Stimulated activated CD4-positive, alpha-beta T cell treated with anti-CD3 and anti-CD28 coated beads, Interleukin-2, amount 100 ng/mL, for 24 hours (primary cell): ENCODE measurements at places on chromosomes 16 and 17.

- peak; percentile 27 for DNase-seq
Observed at GRCh38 chr17:68511254-68511670, 968 bp upstream of the PRKAR1A start.

- DNase-seq, result no peak
Observed at GRCh38 chr17:45905814-45906213, 11.5 kb downstream of the MAPT start.

- DNase-seq, result no peak
Observed at GRCh38 chr16:22938647-22939046, 124.7 kb downstream of the HS3ST2 start.

- no peak for DNase-seq
Observed at GRCh38 chr16:80946481-80946880, 60.2 kb downstream of the CMC2 start.

DNA sequence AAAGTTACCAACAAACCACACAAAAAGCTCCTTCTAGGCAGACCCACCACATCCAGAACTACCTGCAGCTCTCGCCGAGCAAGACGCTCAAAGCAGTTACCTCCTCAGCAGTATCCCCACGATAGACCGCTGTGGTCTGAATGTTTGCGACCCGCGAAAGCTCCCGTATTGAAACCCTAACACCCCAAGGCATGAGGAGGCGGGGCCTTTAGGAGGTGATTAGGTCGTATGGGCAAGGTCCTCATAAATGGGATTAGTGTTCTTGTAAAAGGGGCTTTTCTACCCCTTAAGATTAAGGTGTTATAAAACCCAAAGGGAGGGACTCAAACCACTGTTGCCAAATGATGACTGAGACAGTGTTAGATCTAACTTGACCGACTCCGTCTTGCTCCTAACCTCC is 19.0 kb upstream of the RPH3AL start:
- DNase-seq, result no peak

- DNase-seq, result no peak
Observed at GRCh38 chr17:39772415-39772814, 34.7 kb downstream of the GRB7 start.

GRCh38 chr17:55410722-55411462 is 10.7 kb downstream of the MMD start:
- no peak for DNase-seq

DNA sequence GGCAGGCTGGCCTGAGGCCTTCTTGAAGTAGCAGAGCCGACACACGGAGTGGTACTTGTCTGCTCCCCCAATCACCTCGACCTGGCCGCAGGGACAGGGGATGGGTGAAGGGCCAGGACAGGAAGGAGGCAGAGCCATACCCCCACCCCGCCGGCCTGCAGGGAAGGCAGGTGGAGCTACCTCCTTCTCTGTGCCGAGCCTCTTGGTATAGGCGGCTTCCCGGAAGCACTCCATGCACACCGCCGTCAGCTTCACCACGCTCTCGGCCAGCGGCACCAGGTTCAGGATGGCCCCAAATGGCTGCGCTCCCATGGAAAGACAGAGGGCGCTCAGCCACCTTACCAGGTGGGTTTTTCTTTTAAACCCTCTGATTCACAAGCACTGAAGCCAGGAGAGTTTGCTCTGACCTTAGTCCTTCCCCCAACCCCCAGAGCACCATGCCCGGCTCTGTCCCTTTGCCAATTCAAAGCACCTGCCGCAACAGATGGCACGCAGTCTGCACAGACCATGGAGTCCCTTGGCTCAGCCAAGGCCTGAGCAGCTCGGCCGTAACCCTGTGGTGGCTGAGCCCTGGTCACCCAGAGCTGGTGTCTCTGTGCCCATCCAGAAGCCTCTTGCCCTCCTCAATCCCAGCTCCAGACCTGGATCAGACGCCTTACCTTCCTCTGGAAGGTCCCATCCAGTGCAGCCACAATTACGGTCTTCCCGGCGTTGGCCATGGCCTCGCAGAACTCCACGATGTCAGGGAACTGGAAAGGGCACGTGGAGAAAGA is 6.7 kb downstream of the SYNGR2 start:
- DNase-seq, result no peak

DNA sequence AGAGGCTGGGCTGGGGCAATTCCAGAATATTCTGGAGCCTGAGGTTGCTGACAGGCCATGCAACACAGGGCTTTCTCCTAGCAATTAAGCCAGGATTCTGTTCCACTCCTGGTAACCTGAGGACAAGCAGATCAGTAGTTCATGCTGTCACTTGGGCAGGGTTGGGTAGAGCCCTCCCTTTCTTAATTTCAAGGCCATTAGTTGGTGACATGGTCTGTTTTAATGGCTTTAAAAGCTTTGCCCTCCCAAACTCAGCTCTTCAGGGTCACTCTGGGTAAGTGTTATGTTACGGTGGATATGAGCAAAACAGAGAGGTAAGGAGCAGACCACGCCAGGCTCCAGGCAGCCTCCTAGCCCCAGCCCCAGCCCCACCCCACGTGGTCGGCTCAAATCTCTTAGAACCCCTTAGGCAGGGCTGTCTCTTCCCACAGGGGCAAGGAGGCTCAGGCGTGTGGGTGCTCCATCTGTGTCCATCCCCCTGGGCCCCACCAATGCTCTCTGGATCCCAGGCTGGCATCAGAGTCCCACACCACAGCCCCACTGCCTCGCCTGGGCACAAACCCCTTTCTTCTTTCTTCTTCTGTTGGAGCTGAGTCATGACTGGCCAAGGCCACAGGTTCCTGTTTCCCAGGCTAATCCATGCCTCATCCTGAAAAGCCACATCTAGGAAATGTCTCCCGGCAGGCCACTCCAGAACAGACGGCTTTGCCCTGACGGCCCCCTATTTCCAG is 27.5 kb downstream of the CEP295NL start:
- DNase-seq, result no peak

- DNase-seq, result peak; percentile 73
Observed at GRCh38 chr16:4660454-4661007, 32.8 kb upstream of the NUDT16L1 start.

DNA sequence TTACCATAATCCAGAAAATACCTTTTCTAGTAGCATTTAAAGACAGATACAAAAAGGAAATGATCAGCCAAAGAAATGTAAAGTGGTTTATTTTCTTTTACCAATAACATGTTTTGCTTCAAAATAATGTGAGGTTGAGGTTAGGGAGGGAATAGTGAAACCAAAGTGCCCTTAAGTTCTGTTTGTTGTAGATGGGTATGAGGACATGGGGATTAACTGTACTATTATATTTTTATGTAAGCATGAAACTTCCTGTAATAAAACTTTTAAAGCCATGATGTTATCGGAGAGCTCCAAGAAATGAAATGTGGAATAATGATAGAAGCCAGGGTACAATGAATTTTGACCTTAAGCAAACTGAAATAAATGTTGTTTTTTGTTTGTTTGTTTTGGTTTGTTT is 9.9 kb downstream of the C16orf46 start:
- no peak for DNase-seq

DNA sequence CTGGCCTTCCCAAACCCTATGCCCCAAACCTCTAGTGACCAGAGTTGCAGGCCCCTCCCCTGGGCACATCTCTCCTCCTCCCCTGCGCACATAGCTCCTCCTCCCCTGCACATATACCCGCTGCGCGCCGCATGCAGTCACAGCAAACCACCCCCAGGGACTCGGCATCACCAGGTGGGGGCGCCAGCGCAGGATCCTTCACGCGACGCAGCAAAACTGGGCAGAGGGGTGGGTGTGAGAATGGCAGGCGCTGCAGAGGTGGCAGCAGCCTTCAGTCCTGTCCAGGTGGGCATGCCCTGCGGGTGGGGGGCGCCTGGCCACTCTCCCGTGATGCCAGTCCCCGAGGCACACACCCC is 5.6 kb downstream of the CORO6 start:
- DNase-seq, result peak; percentile 94

- DNase-seq, result peak; percentile 38
Observed at GRCh38 chr17:75832164-75832651, 12.0 kb downstream of the UNC13D start.

GRCh38 chr17:79791735-79792161 is 5.1 kb downstream of the CBX8 start:
- DNase-seq, result no peak

GRCh38 chr16:81940781-81941560 is 70.3 kb downstream of the SDR42E1 start:
- peak; percentile 13 for DNase-seq

DNA sequence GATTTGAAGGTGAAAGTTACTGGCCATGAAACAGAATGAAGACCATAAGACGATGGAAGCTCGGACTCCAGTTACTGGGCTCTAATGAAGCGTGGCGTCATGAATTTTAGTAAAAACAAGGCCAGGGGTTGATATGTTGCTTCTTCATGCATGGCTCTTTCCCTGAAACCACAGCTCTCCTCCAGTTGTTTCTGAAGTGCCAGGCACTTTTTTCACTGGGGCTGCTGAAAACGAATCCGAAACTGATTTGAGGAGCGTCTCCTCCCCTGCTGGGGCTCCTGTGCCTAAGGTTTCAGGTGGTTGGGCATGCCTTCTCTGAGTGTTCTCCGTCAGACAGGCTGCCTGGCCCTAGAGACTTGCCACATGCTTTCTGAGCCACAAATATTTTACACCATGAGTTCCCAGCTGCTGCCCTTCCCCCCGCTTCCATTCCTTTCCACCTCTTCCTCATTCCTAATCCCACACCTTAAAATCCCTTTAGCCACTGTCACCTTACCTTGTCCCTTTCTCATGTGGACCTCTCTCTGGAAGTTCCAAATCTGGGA is 3.7 kb upstream of the MYL4 start:
- peak; percentile 58 for DNase-seq

GRCh38 chr17:64240261-64240740 is 22.8 kb downstream of the TEX2 start:
- no peak for DNase-seq

GRCh38 chr17:56136301-56136700 is 17.0 kb upstream of the ANKFN1 start:
- no peak for DNase-seq

- DNase-seq, result no peak
Observed at GRCh38 chr17:58153671-58154070, 5.5 kb downstream of the OR4D1 start.

GRCh38 chr16:85898521-85899442 is at the start of gene IRF8:
TSS of gene IRF8 (plus strand) at chr16:85899162. CDS start at chr16:85903016, 3,854 bp downstream.
- peak; percentile 84 for DNase-seq

DNA sequence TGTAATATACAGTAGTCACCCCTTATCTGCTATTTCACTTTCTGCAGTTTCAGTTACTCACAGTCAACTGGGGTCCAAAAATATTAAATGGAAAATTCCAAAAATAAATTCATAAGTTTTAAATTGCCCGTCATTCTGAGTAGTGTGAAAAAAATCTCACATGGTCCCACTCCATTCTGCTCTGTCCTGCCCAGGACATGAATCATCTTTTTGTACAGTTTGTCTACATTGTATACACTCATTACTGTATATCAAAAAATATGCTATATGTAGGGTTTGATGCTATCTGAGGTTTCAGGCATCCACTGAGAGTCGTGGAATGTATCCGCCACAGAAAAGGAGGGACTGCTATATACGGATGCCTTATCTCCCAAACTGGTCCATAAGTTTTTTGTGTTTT is 16.0 kb upstream of the APPBP2 start:
- no peak for DNase-seq

DNA sequence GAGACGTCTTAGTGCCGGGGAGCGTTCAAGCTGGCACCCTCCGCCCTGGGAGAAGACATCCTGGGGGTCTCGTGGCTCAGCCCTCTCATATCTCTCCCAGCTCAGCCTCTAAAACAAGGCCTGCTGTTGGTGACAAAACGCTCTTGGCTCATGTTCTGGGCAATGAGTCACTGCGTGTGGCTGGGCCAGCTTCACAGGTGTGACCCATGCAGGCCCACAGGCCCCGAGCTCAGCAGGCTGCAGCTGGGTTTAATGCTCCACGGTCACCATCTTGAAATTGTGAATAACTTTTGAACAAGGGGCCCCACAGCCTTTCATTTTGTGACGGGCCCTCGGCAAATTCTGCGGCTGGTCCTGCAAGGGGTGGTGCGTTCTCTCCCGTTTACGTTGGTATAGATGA is 22.4 kb downstream of the GAA start:
- DNase-seq, result no peak

DNA sequence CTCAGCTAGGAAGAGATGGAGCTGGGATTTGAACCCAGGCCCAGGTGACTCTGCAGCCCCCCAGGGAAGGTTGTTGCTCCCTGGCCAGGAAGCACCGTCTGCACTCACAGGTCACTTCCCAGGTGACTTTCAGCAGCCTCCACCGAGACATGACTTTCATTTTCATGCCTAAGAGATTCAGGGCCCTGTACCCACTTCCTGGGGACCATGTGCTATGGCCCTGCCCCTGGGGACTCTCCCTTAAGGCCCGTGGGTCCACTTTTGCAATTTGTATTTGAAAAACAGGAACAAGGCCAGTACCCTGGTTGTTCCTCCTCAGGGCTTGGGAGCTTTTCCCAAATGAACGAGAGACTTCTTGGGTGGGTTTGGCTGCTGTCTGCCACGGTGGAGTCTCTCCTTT is 191.0 kb downstream of the IRF8 start:
- no peak for DNase-seq

- no peak for DNase-seq
Observed at GRCh38 chr16:89052890-89053724, 40.5 kb upstream of the ACSF3 start.

- DNase-seq, result no peak
Observed at GRCh38 chr17:80253631-80254395, 6.8 kb upstream of the RNF213 start.

GRCh38 chr17:10107316-10108165 is 90.9 kb downstream of the GAS7 start:
- no peak for DNase-seq

GRCh38 chr17:8463099-8463498 is 27.4 kb downstream of the NDEL1 start:
- DNase-seq, result no peak

GRCh38 chr16:29875206-29875605 is 12.2 kb upstream of the CDIPT start:
- no peak for DNase-seq

GRCh38 chr17:41529491-41529915 is 1.4 kb upstream of the KRT19 start:
- DNase-seq, result no peak

DNA sequence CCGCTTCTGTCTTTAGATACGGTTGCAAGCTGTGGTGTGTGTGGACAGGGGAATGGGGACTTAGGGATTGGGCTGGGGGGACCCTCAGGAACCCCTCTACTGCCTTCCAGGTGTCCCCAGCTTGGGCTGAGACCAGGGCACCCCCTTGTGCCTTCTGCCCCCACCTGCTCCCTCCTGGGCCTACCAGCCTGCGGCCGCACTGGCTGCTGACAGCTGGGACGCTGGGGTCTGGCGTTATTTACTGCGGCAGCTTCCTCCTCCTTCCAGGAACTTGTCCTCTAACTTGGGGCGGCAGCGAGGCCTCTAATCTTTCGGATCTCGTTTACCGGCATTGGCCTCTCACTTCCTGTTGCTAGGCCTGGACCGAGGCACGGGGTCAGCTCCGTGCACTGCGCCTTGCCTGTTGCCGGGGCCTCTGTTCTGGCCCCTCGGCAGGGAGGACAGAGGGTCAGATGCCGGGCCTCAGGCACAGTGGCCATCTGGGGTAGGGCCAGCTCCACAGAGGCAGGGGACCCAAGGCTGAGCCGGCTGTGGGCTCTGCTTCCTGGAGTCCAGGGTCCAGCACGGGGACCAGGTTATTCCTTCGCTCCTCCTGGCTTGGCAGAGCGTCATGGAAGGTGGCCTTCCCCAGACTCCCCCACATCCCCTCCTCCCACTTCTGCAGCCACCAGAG is 31.8 kb downstream of the TMEM235 start:
- DNase-seq, result no peak
